Ovary (tissue), 10 donors: ENCODE measurements at places on chromosomes 4 and X. TPM values are rescaled to one million over a fixed set of nuclear protein-coding genes. Genes with fewer than 3 reads are reported as not detected.

DNA sequence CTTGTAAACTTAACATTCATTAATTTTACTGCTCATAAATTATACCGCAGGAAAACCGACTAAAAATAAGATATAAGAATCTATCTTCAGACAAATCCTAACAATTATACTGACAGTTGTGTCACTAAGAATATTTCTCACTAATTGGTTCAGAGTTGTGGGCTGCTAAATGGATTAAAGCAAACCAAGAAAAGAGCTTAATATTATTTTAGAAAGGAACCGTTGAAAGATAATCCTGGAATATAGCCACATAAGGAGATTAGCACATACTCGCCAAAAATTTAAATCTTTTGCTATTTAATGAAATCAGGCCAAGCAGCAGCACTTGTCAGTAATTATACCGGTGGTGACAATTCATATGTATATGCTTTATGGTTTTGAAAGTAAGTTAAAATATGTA is 132.8 kb downstream of the SLIT2 start:
- DNase-seq: no peak

DNA sequence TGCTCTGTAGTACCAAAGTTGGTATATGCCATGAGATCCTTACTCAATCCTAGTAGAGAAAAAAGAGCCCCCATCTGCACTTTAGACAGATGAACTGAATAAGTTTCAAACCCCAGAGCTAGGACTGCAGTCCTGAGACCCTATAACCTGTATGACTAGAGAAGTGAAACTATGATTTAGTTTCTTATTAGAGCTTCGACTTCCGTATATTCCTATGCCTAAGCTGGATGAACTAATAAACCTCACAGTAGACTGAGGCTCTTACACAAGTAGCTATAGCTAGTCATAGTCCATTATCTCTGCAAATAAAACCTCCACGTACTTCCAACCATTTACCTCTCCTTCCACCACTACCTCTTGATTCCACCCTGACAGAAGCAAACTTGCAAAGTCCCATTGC is 6.3 kb upstream of the OTUD4 start:
- no peak for DNase-seq

DNA sequence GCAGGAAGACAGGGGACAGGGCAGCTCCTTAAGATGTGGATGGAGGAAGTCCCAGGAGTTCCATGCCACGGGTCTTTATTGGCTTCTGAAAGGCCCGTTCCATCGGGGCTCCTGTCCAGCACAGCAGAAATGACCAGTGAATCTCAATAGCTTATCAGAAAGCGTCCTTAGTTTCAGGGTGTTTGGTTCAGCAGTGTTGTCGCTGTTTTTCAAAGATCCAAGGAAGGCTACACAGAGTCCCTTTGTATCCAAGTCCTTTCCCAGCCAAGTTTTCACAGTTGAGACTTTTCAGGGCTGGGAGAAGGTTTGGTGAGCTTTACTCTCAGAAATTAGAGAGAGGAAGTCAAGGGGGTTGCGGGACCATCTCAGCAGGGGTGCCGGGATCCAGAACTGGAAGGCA is 5.0 kb upstream of the ZCCHC4 start:
- DNase-seq: no peak

DNA sequence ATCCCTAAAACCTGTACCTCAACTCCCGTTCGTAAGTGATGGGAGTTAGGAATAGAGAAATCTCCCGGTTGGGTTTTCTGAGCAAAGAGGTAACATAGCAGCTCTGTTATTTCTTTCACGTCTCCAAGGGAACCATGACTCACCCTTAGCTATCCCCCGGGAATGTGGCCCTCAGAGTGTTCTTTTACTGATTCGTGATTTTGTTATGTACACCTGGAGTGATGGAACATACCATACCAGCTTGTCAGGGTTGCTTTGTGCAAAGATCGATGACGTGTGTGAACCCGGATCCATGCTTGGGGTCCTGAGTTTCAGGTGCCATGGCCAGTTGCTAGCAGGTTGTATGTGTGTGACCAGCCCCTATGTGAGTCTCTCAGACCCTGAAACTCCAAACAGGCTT is 52.6 kb downstream of the HPRT1 start:
- DNase-seq: no peak

The USP26 gene
- not detected for polyA plus RNA-seq

The PFKFB1 gene
- polyA plus RNA-seq: 0.23 TPM

DNA sequence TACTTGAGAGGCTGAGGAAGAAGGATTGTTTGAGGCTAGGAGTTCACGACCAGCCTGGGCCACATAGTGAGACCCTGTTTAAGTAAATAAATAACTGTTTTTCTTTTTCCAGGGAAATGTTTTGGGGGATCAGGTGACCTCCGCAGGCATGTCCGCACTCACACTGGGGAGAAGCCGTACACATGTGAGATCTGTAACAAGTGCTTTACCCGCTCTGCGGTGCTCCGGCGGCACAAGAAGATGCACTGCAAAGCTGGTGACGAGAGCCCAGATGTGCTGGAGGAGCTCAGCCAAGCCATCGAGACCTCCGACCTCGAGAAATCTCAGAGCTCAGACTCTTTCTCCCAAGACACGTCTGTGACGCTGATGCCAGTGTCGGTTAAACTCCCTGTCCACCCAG is 30.5 kb downstream of the ZBTB49 start:
- no peak for DNase-seq

DNA sequence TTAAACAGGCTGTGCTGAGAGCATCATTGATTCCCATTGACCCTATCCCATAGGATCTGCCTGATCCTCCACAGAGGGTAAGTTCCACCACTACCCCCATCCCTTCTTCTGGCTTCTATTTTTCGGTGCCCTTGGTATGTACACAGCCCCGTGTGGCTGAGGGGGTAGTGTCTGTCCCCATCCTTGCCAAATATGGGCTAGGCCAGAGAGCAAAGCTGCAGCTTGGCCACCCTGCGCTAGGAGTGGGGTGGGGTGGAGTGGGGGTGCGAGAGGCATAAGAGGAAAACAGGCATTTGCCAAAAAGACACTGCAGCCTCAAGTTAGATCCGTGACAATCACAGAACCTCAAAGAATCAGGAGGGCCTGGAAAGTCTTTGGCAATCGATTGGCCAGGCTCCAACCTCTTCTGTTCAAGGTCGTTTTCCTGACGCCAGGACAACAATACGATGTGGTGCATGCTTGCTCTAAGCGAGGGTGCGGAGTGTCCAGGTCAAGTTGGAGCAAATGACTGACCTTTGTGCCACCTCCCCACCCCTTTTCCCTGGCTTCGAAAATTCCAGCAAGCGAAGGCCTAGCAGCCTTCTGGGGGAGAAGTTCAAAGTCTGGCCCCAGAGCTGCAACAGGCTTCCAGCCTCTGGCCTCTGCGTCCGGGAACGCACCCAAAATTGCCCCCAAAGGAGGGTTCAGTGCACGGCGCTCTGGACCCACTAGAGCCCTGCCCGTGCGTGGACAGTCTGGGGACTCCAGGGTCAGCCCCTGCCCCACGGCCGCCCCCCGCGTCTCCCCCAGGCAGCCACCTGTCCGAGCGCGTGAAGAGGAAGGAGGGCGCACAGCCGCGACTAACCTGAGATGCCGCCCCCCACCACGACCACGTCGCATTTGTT is 598 bp downstream of the MAOB start:
- peak; percentile 40 for DNase-seq

The STPG2 gene
- 0.22 TPM for polyA plus RNA-seq

The CXCL6 gene
- 0.20 TPM for polyA plus RNA-seq

DNA sequence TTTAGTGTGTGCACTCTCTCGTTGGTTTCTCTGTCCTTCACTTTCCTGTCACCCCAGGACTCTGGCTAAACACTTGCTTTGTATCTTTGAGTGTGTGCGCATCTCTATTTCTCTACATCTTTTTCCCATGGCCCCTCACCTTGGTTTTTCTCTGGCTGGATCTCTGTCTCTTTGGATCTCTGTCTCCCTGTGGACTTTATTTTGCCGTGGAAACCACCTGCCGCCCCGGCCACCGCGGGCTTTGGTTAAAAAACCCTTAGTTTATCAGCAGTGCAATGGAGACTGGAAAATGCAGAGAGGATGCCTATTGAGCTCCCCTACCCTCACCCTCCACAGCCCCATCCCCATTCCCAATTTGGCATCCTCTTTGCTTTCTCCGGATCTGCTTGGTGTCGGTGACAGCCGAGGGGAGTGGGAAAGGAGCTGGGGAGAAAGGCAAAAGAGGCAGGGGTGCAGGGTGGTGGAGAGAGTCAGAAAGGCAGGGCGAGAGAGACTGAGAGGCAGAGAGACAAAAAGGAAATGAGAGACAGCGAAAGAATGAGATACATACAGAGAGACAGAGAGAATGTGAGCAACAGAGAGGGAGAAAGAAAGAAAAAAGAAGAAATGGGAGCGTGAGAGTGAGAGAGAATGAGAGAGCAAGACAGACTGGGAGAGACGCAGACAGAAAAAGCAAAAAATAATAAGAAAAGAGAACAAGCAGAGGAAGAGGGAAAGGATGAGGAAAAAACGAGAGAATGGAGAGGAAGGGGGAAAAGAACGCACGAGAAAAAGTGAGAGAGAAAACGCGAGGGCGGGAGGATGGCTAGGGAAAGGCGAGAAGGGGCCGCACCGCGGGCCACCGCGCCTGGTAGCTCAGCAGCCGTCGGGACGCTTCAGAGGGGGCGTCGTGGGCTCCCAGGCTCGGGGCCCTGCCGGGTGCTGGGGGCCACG is 688 bp downstream of the GPR101 start:
- DNase-seq: no peak
